Fibroblast of skin of abdomen (primary cell): ENCODE measurements at places on chromosomes 5 and 9.
A peak's percentile ranks its signal among the peaks of the same experiment; 100 is the strongest.

- no peak for DNase-seq
These were observed 73.0 kb downstream of the GADD45G start for GRCh38 chr9:89677702-89678395.

DNA sequence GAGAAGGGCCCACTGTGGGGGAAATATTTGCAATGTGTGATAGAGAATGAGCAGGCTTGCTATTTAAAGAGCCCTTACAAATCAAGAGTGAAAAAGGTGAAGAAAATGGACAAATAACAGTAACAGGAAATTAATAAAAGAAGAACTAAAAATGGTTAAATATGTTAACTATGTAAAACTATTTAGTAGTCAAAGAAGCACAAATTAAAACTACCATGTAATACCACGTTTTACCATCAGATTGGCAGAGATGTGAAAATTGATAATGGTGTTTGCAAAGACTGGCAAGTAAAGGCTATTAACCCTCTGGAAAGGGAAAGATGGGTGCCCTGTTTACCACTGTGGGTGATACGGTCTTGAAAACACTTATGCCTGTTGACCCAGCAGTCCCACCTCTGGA lies 23.2 kb upstream of the GRHPR start:
- no peak for DNase-seq

DNA sequence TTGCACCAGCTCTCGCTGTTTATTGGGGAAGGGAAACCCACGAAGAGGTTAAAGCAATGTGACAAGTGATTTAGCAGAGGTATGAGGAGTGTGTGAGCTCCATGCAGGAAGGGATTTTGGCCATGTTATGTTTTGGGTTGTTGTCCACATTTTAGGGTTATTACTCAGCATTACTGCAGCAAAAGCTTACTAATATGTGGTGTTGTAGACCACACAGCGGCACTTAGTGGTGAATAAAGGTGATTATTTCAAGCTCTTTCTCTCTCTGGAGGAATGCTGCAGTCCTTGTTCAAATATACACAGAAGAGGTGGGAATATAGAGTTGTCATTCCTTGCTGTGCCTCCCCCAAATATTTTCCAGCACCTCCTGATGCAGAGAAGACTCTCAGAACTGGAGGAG lies 29.7 kb upstream of the AKNA start:
- DNase-seq, result peak; percentile 81

DNA sequence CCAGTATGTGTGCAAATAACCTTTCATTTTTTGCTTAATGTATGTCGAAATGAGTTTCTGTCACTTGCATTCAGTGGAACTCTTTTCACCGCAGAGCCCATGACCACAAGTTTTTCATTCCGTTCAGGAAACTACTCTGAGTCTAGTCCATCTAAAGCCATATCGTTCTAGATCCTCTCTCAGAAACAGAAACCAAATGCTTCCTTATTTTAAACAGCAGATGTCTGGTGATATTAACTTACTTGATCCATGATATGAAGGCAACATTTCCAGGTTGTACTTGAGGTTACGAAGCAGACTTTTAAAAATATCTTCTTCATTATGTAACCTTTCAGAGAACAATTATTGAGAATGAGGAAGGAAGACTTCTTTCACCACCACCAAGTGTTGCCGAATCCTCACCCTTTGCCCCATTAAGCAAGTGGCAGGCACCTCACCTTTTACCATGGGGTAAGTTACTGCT lies 72.4 kb upstream of the GNAQ start:
- no peak for DNase-seq

DNA sequence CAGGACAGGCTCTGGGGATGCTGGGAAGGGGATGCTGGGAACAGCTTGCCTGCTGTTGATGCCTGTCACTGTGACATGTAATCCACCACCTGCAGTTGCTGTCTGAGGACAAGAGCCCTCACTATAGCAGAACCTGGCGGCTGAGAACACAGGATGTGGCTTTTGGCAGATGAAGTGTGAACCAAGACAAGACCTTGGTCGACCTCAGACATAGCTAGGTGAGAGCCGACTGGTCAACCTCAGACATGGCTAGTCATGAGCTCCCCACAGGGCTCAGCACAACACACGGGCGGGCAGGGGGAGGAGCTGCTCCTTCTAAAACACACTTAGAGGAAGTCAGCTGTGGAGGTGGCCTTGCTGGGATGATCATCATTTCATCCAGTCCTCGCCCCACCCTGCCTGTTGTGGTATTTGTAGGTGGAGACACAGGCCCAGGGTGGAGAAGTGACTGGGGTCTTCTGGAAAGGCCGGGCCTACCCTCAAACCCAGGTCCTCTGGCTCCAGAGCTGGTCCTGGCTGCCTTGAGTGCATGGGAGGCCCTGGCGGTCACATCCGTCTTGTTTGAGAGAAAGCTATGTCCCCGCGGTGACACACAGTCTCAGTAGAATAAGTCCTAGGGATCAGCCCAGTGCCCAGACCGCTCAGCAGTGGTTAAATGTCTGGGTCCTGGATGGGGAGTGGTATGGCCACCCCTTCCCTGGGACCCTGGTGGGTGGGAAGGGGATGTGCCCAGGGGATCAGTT lies 6.1 kb downstream of the SUSD3 start:
- no peak for DNase-seq

DNA sequence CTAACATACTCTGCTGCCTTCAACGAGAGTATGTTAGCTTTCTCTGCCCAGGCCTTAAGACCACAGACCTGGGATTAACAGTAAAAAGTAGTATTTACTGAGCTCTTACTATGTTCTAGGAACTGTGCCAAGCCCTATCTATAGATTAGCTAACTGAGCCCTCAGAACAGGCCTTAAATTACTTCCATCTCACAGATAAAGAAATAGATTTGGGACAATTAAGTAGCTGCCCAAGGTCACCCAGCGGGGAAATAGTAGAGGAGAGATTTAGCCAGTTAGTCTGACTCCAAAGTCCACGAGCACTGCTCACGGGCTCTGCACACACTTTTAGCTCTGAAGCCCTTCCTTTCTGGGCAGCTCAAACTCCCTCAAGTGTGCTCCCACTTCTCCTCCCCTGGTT lies 64.5 kb upstream of the EQTN start:
- no peak for DNase-seq

DNA sequence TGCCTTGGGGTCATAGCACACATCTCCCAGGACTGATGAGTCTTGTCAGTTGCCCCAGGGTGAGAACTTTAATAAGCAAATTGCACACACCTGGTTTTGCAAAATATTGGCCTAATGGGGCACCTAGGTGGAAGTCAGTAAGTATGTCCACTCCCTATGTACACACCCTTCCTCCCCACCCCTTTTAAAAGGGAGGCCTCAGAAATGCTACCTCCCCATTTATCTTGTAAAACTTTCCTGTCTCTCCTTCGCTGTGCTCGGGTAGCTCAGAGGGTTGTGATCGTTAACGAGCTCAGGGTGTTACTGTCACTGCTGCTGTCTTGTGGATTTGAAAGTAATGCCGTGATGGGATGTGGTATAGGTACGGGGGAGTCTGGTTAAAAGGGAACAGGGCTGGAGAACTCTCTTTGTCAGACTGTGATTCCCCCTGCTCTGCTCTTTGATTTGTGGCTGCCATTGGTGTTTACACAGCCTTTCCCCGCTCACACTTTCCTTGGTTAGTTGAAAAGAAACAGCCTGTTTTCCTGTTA lies 26.2 kb downstream of the ZNF462 start:
- DNase-seq, result no peak

DNA sequence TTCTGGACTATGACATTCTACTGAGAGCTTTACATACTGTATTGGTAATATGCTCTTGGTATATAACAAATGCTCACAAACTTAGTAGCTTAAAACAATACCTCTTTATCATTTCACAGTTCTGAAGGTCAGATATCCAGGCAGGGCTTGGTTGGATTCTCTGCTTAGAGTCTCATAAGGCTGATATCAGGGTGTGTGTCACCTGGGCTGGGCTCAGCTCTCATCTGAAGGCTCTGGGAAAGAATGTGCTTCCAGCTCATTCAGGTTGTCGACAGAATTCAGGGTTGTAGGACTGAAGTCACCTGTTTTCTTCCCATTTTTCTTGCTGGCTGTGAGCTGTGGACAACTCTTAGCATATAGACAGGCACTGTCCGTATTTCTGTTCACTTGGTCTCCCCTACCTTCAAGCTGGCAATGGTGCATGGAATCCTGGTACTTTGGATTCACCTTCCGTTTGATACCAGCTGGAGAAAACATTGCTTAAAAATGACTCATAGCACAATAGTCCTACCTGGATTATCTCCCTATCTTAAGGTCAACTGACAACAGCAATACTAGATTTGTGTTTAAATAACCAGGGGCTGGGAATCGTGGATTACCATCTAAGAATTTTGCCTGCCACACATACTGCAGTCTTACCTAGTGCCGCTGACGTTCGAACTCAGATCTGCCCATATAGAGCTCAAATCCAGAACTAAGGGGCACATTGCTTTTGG lies 69.2 kb downstream of the RCL1 start:
- no peak for DNase-seq

- no peak for DNase-seq
These were observed 434.0 kb downstream of the GADD45G start for GRCh38 chr9:90038763-90039162.

DNA sequence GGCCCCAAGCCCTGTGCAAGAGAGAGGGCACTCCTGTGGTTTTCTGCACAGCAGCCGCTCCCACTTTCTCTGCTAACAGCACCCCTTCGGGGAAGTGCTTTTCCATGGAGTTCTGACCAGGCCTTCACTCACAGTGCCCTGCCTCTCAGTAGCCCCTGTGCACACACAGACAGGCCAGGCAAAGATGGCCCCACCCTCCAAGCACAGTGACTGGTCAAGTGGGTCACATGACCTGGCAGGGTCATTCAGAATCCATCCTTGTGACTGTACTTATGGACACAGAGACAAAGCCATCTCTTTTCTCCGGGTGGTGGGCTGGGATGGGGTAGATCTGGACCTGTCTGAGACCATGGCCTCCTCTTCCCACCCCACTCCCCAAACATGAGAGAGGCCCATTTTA lies 82.5 kb downstream of the PSD2 start:
- DNase-seq, result no peak

GRCh38 chr5:15555176-15555575 lies 55.2 kb downstream of the FBXL7 start:
- no peak for DNase-seq

DNA sequence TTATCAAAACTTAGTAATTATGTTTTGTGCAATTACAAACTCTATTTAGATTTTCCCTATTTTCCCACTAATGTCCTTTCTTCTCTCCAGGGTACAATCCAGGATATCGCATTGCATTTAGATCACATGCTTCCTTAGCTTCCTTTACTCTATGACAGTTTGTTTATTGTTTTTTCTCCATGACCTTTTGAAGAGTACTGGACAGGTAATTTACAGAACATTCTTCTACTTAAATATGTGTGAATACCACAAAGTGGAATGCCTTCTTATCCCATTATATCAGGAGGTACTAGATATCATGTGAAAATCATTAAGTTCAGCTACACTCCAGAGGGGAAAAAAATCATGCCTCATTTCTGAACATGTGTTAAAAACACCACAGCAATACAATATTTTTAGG lies 776.6 kb upstream of the CDH9 start:
- no peak for DNase-seq

DNA sequence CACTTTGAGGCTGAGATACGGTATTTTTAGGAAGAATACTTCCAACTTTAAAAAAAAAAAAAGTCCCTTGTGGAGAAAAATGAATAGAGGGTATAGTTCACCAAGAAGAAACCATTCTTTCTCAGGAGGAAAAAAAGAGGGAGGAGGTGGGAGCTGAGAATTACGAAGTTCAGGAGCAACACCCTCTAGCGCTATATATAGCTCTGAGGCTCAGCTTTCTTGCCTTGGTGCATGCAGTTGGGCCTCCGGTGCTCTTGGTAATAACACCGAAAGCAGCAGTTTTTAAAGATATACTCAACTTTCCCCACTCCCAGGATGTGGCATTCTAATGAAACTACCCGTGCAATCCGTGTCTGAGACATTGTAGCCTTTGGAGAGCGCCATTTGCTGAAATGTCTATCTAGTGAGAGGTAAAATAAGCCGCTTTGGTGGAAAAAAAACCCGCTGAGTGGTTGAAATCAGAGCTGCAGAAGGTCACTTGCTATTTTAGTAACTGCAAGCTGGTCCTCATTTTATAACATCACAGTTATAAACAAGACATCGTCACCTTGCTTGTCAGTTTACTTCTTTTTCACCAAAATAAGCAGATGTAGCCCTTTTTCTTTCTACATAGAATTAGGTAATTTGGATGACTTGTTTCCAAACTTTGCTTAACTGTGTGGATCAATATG lies 156.4 kb downstream of the RORB start:
- no peak for DNase-seq

DNA sequence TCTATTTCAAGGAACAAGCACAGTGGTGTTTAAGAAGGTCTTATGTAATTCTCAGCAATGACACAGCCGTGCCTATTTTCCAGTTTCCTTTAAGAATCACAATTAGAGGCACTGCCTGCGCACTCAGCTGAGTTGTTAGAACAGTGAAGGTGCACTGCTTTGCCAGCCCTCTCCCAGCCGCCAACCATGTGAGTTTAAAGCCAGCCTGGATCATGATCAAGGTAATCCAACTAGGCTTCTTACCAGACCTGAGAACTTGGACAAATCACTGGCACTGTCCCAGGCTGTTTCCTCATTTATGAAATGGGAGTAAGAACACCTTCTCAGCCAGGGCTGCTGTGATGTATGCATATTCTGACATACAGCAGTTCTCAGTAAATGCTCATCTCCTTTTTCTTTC lies 99.6 kb downstream of the ASTN2 start:
- DNase-seq, result no peak

- peak; percentile 22 for DNase-seq
These were observed 28.8 kb upstream of the DAB2IP start for GRCh38 chr9:121622387-121623203.

GRCh38 chr5:151620461-151620840 lies 29.3 kb upstream of the FAT2 start:
- no peak for DNase-seq

DNA sequence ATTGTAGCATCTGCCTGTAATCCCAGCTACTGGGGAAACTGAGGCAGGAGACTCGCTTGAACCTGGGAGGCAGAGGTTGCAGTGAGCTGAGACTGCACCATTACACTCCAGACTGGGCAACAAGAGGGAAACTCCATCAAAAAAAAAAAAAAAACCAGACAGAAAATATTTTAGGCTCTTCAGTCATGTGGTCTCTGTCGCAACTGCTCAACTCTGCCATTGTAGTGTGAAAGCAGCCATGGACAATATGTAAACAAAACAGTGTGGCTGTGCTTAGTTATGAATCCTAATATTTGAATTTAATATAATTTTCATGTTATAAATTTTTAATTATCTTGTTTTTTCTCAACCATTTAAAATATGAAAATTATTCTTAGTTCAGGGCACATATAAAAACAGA lies 38.4 kb downstream of the ZFAND5 start:
- DNase-seq, result no peak

DNA sequence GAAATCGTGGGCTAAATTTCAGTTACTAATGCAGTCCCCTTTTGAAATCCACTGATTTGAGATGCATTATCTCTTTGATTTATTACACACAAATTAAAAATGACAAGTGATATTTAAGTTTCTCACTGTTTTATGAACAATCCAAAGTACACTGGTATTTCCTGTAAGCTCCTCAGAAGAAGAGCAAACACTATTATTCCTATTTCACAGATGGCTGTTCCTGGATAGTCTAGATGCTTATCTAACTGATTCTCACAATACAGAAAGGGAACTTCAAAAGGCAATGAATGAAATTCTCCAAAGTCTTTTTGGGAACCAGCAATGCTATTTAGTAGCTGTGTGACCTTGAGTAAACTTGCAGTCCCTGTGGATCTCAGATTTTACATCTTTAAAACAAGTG lies 404.7 kb upstream of the DAB2 start:
- no peak for DNase-seq
